ENCODE measurements at places on chromosomes 11 and 22.

- no peak for DNase-seq
Observed at GRCh38 chr22:31139866-31140716, at the start of gene PLA2G3. Gene PLA2G3 (minus strand): TSS chr22:31140508. CDS start chr22:31140354, 154 bp downstream.

GRCh38 chr11:116326146-116326545 is 446.6 kb downstream of the BUD13 start:
- DNase-seq: no peak

- DNase-seq: no peak
Observed at GRCh38 chr11:24642648-24643047, 145.8 kb downstream of the LUZP2 start.

GRCh38 chr11:117231842-117232091 is at the start of gene PCSK7:
Gene PCSK7 (minus strand): TSS chr11:117232073. CDS start chr11:117229844, 2,229 bp downstream.
- DNase-seq: peak; percentile 65

DNA sequence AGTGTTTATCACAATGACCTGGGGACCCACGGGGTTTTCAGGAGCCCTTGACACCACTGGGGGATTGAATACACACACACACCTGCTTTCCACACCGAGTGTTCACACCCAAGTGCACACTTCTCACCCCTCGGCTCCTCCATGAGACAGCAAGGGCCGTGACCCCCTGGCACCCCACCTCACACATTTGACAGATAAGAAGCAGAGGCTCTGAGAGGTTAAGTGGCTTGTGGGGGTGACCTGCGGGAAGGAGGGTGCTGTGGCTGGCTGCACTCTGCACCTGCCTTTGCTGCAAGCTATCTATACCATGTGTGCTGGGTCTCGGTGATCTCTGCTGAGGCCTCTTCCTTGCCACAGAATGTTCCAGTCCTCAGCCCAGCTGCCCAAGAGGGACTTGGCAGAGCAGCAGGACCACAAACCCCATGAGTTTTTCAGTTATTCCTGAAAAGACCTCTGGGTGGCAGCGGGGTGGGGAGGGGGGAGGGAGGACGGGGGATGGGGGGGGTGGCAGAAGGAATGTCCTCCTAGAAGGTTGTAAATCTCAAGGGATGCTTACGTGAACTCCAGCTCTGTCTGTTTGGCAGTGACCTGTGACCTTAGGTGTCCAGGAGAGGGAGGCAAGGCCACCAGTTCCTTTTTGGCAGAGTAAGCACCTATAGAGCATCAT is 47.9 kb upstream of the RFPL3 start:
- DNase-seq: no peak

DNA sequence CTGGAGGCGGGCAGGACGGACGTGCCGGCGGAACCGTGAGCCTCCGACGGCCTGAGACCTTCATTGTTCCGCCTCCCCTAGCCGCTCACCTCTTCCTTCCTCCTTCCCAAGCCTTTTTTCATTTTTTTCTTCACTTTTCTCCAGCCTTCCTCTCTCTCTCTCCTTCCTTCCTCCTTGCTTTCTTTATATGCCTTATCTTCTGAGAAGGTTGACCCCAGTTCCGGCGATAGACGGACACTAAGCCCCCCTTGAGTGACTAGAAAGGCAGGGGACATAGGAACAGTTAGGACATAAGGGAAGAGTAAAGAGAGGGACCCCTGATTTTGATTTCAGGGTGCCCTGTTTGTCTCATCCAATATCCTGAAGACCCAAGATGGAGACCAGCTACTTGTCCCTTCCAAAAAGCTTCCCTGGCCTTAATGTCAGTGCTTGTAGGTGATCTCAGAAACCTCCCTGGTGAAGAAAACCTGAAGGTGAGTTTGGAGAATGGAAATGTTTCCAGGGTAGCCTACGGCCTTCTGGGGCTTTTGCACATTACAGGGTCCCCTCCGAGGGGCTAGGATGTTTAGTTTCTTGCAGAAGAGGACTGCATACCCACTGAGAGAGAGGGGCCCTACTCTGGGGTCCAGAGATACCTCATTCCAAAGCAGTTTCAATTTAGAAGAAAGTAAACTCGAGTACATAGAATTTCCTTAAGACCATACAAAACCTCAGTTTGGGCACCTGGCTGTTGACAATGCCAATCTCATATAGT is 3.5 kb downstream of the ADM start:
- DNase-seq: no peak

DNA sequence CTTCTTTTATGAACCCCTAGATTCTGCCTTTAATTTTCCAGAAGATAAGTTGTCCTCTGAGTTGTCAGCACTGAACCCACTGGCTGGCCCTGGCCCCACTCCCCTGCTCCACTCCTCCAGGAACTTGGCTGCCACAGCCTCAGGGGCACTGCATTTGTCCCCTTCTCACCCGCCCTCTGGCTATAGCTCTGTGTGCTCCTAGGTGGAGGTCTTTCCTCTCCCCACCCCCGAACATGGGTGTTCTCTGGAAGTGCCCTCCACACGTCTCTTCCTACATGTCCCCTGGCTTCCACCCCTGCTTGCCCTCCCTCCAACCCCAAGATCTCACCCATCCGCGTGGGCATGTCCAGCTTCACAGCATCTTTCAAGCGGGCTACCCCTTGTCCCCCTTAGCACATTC is 137.7 kb upstream of the TEAD1 start:
- no peak for DNase-seq

DNA sequence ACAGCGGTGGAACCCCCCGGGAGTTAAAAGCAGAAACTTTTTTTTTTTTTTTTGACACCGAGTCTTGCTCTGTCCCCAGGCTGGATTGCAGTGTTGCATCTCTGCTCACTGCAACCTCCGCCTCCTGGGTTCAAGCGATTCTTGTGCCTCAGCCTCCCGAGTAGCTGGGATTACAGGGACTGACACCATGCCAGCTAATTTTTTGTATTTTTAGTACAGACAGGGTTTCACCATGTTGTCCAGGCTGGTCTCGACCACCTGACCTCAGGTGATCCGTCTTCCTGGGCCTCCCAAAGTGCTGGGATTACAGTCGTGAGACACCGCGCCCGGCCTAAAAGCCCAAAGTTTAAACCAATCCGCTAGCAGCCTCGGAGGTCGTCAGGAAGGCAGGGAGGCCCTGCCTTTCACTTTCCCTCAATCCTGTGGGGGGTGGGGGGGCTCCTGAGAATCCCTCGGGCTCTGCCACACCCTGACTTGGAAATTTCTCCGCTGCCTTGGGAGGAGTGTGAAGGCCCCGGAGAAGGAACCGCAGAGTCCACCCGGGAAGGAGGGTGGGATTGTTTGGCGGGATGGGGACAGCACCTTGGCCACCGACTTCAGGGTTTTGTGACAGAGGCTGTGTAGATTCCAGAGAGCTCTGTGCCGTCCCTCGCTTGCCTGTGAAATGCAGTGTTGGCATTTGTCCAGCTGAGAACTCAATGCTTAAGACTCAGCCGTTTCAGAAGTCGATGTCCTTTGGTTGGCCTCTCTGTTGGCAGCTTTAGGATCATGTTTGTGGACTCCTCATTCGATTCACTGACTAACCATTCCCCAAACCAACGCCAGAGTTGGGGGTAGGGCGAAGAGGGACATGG is 1.0 kb downstream of the ARHGAP8 start:
- DNase-seq: no peak

- DNase-seq: no peak
Observed at GRCh38 chr22:36319595-36320497, 66.9 kb downstream of the APOL1 start.

DNA sequence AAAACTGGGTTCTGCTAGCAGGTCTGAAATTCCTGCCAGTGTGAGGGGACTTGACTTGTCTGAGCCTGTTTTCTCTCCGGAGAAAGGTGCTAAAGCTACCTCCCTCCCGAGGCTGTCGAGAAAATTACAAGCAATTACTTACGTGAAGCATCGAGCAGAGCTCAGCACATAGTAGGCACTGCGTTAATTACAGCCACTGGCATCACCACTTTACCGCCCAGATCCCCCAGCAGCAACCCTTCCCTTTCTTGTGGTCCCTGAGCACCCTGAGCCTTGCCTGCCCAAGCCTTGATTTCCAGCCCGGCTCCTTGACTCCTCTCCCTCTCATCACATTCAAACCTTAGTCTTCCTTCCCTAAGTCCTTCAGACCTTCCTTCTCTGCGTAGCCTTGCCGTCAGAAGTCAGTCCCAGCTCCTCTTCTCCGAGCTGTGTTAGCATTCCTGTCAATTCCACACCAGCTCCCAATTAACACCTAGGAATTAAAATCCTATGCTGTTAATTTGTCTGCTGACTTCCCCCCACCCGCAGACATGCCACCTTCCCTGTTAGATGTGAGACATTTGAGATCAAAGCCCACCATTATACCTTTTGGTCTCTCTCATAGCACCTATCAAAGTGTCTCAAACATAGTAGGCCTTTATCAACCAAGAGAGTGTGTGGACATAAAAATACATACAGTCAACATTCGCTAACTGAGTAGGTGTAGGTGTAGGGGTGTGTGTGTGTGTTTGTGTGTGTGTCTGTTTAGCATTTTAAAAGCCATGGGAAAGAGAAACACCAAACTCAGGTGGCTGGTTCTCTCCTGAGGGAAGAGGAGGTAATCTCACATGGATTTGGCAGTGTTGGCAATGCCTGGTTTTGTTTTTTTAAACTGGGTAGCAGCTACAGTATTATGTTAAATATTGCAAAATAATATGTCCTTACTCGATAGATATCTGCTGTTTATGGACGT is 2.8 kb upstream of the KCNJ5 start:
- DNase-seq: no peak

GRCh38 chr22:45426387-45426786 is 12.9 kb downstream of the RIBC2 start:
- no peak for DNase-seq

DNA sequence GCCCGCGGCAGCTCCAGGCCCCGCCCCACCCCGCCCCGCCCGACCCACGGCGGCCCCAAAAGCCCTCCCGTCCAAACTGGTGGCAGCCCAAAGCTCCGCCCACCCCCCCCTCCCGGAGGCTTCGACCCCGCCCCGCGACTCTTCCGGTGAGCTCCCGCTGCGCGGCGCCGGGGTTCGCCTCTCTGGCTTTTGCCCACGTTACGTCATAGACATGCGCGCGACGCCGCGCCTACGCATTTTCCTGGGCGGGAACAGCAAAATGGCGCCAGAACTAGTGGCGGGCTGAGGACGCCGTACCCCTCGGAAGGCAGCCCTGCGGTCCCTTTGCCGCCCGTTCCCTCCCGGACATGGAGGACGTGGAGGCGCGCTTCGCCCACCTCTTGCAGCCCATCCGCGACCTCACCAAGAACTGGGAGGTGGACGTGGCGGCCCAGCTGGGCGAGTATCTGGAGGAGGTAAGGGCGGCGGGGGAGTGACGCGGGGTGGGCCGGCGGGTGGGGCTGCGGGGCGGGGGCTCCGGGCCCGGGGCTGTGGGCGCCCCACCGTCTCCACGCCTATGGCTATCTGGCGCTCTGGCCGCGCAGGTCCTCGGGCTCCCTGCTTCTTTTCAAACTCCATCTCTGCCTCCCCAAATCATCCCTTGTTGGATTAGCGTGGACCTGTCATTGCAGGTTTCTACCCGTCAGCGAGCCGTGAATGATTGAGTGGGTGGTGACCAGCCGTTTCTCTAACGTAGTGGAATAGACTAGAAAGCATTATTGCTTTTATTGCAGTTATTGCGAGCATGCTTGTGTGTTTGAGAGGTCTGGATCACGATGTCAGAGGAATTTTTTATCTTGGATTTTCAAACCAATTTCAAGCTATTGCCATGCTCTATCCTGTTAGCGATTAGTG is at the start of gene NCAPH2:
Gene NCAPH2 (plus strand): TSS at position 234 of the 894 bp plus-strand sequence. CDS start 114 bp downstream, at position 348.
- peak; percentile 98 for DNase-seq

DNA sequence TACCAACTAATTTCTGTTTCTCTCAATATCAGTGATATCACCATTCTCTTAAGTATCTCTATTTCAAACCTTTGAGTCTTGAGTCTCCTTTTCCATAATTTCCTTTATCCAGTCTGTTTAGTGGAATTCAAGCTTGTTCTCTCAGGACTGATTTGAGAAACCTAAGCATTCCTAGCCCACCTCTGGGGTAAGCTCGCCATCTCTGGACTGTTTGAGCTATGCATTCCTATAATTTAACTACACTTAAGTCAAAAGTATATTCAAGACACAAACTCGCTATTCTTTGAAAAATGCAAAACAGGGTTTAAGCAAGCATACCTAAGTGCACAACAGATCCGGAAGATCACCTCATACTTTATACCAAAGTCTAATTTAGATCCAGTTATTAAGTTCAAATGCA is 2.1 kb upstream of the DLAT start:
- DNase-seq: no peak

GRCh38 chr11:46160100-46160499 is 38.8 kb upstream of the PHF21A start:
- no peak for DNase-seq

GRCh38 chr22:44586351-44586990 is 88.4 kb upstream of the RTL6 start:
- DNase-seq: no peak

DNA sequence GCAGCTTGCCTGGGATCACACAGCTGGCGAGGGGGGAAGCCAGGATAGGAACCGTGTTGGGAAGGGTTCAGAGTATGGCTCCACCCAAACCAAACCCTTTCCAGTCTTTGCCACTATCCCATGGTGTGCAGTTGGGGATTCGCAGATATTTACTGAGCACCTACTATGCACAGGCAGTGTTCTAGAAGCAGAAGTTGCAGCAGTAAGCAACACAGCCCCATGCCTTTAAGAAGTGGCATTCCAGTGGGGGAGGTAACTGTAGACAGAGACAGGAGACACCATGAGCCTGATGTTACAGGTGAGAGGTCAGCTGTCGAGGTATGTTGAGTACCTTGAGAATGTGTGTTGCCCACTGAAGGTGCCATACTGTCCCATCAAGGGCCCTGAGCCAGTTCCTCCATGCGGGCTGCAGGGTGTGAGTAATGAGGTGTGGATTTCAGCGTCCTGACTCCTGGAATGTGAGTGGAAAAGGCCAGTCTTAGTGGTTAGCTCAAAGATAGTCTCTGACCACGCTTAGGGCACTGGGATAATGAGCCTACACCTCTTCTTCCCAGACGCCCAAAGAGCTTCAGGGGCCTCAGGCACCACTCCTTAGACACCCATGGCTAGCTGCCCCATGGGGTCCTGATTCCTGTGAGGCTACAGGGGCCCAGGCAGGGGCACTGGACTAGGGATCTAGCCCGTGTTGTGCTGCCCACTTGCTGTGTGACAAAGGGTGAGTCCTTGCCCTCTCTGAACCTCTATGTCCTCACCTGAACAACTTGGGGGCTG is 71.8 kb upstream of the TP53I11 start:
- no peak for DNase-seq
